Pancreas (tissue), 10 donors: ENCODE measurements at places on chromosomes 4 and X. TPM values are rescaled to one million over a fixed set of nuclear protein-coding genes. Genes with fewer than 3 reads are reported as not detected.

GRCh38 chrX:16067886-16068515, 55.4 kb upstream of the GRPR start:
- H3K36me3 ChIP-seq: no peaks in the 10 kb centered on the region
- H3K27ac ChIP-seq: no peak overlapping the region
- H3K4me3 ChIP-seq: no peak overlapping the region
- no peak for DNase-seq
- no peaks in the 10 kb centered on the region for H3K27me3 ChIP-seq
- no peaks in the 10 kb centered on the region for H3K4me1 ChIP-seq

DNA sequence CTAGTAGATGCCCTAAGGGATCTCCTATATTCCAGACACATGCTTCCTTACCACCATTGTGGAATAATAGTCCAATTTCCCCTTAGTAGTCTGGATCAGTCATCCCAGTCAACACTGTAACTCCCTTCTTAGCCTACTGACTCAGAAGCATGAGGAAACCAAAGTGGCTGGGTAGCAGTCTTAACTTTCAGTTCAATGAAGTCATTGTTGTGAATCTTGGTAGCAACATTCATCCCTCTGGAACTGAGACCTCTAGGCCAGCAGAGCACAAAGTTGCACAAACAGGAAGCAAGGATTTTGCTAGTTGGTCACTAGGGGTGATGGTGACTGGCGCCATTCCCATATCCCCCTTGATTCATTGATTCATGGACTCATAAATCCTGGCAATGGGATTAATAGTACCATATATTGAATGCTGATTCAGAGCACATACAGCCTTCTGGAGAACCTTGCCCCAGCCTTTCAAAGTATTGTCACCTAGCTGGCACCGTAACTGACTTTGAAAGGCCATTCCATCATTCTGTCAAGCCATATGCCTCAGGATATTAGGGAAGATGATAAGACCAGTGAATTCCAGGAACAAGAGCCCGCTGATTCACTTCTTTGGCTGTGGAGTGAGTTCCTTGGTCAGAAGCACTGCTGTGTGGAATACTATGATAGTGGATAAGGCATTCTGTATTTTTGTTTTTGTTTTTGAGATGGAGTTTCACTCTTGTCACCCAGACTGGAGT, 19.7 kb upstream of the GPAT3 start:
- no peak overlapping the region for H3K27ac ChIP-seq
- no peak for DNase-seq
- no peak overlapping the region for H3K4me3 ChIP-seq
- H3K27me3 ChIP-seq: no peaks in the 10 kb centered on the region
- no peaks in the 10 kb centered on the region for H3K4me1 ChIP-seq

DNA sequence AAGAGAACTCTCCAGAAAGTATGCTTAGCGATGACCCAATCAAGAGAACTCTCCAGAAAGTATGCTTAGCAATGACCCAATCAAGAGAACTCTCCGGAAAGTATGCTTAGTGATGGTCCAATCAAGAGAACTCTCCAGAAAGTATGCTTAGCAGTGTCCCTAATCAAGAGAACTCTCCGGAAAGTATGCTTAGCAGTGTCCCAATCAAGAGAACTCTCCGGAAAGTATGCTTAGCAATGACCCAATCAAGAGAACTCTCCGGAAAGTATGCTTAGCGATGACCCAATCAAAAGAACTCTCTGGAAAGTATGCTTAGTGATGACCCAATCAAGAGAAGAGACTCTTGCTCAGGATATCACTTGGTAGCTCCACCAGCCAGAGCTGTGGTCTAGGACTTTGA, 92.5 kb downstream of the AFAP1 start:
- no peak overlapping the region for H3K4me3 ChIP-seq
- no peak for DNase-seq
- H3K4me1 ChIP-seq: no peaks in the 10 kb centered on the region
- no peaks in the 10 kb centered on the region for H3K36me3 ChIP-seq

- DNase-seq: no peak
- H3K36me3 ChIP-seq: no peaks in the 10 kb centered on the region
- H3K4me1 ChIP-seq: no peaks in the 10 kb centered on the region
- no peak overlapping the region for H3K27ac ChIP-seq
Observed at GRCh38 chr4:83272900-83273299, 11.7 kb downstream of the COQ2 start.

GRCh38 chr4:188854436-188854835, 715.2 kb downstream of the TRIML1 start:
- H3K36me3 ChIP-seq: no peaks in the 10 kb centered on the region
- no peak overlapping the region for H3K4me3 ChIP-seq
- H3K27me3 ChIP-seq: no peaks in the 10 kb centered on the region

DNA sequence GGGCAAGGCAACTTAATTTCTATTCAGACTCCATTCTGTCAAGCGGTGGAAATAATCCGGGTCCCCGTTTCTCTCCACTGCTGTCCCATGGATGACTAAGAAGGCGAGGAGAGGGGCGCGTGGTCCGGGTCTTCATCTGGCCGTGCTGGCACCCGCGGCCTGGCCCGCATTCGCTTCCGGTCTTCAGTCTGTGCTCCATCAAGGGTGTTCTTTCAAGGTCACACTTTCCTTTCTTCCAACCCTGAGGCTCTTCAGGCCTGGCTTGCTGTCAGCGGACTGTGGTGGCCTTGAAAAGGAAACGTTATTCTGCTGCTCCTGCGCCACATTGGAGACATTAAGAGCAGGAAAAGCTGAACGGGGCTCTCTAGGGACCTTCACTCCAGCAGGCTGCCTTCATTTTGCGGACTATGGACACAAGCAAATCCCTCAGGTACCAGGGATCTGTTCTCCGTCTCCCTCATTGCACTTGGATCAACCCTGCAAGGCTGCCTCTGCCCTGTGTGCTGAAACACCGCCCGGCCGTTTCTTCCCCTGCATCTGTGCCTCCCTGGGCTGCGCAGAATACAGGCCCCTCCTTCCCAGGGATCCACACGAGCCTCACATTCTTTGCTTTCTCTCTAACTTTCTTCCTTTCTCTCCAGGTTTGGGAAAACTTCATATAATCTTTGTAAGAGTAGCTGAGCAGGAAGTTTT, 5.7 kb upstream of the SLC25A4 start:
- H3K4me3 ChIP-seq: no peak overlapping the region
- no peaks in the 10 kb centered on the region for H3K4me1 ChIP-seq
- no peak overlapping the region for H3K27ac ChIP-seq
- no peaks in the 10 kb centered on the region for H3K27me3 ChIP-seq
- no peaks in the 10 kb centered on the region for H3K36me3 ChIP-seq
- DNase-seq: no peak

- no peaks in the 10 kb centered on the region for H3K27me3 ChIP-seq
- H3K27ac ChIP-seq: no peak overlapping the region
- no peaks in the 10 kb centered on the region for H3K36me3 ChIP-seq
- DNase-seq: no peak
Observed at GRCh38 chrX:48772602-48773001, 11.1 kb downstream of the GLOD5 start.

FAAH2 gene
- 16.1 TPM for total RNA-seq

SPIN2A gene
- total RNA-seq: 0.18 TPM

MAN2B2 gene
- 16.8 TPM for total RNA-seq

AMTN gene
- total RNA-seq: not detected
